Brain microvascular endothelial cell (primary cell): ENCODE measurements at places on chromosomes 3 and 15.
A peak's percentile ranks its signal among the peaks of the same experiment; 100 is the strongest.

- DNase-seq, result no peak
Measured at GRCh38 chr3:52246264-52246620, 683 bp downstream of the PPM1M start.

DNA sequence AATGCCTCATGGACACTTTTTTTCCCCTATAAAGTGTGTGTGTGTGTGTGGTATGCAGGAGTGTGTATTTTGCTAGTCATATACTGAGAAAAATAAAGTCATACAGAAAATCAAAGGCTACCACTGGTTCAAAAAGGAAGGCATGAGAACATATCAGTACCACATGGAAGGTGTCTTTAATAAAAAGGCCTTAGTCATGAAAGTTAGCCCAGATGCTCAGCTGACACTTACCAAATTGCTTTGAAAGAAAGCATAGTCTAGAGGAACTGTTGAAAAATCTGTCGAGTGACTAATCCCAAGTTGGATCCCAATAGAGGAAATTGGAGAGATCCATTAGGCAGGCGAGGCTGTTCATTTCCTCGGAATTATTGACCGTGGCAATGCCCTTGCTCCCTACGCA is 432.9 kb upstream of the CFAP20DC start:
- DNase-seq, result no peak

DNA sequence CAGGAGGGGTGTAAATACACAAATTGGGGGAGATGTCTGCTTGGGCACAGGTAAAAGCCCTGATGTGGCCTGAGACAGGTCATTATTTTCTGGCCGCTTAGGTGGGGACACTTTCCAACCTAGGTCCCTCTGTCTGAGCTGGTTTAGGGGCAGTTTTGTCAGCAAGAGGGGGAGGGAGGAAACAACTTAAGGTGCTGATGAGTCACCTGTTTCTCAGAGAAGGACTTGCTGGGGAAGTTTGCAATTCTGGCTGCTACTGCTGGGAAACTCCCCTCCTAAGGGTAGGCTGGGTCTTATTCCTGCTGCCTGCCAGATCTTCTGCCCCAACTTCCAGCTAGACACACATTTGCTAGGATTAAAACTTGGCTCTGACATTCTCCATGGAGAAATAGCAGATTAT is 4.8 kb upstream of the RHOV start:
- no peak for DNase-seq

DNA sequence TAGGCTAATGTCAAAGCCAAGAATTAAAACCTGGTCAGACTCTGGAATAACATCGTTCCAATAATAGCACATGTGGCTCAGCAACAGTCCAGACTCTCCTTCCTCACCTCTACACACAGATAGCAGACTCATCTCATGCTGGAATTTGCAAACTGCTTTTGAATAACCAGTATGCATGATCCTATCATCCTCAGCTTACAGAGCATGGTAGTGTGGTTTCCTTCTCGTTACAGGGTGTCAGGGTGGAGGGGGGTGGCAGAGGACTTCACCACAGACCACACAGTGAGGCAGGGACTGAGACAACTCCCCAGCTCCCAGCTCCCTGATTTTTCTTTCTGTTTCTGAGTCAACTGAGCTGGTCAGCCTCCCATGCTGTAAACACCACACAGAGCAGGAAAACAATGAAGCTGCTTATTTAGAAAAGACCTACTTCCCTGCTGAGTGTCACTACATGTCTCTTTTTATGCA is 101.6 kb downstream of the RPL22L1 start:
- DNase-seq, result peak; percentile 49

GRCh38 chr3:179760944-179761343 is 108.1 kb downstream of the USP13 start:
- peak; percentile 85 for DNase-seq

GRCh38 chr3:54028372-54028771 is 94.0 kb upstream of the CACNA2D3 start:
- no peak for DNase-seq

DNA sequence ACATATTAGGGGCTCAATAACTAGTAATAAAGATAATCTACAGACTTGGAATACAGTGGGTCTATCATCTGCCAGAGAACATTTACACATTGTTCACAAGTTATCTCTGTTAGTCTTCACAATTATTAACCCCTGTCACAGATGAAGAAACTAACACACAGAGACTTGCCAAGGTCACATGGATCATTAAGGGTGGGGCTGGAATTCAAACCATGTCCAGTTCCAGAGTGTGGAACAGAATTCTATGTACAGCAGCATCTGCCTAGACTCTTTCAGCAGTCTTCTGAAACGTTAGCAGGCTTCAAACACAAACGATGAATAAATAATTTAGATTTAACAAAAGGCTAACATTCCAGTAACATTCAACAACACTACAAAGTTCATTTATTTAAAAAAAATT is 673.9 kb upstream of the NR2F2 start:
- DNase-seq, result no peak
